ENCODE measurements at places on chromosomes 4 and X.

DNA sequence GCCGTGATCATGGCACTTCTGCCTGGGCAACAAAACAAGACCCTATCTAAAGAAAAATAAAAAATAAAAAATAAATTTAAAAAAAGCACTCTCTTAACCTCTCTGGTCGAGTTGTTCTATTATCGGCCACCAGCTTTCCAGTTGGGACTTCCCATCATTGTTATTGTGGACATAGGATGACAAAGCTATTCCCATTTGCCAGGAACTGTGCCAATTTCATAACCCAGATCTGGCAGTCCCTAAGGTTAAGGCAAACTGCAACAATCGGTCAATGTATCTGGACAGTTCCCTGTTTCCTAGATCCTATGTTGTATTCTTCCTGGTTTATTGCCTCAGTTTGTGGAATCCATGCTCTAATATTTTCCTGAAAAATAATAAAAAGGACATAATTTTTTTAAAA lies 17.8 kb upstream of the ANXA5 start:
- no peak for DNase-seq

- no peak for DNase-seq
Observed at GRCh38 chr4:76156635-76157034, 8.4 kb upstream of the NUP54 start.

- DNase-seq: no peak
Observed at GRCh38 chrX:154797006-154797405, 8.3 kb downstream of the MPP1 start.

DNA sequence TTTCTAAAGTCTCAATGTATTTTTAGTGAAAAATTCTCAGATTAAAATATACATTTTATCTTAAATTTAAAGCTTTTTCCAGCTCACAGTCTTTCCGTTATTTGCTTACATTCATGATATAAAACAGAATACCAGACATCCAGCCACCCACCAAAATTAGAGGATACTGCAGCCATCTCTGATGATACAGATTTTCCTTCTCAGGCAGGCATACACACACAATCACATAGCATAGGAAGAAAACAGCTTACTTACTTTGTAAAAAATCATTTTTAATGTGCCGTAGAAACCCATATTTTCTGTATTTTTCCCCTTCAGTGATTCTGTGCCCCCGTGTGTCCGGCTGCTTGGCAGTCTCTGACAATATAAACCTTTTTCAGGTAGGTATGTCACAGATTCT lies 183.7 kb downstream of the FBXW7 start:
- no peak for DNase-seq

DNA sequence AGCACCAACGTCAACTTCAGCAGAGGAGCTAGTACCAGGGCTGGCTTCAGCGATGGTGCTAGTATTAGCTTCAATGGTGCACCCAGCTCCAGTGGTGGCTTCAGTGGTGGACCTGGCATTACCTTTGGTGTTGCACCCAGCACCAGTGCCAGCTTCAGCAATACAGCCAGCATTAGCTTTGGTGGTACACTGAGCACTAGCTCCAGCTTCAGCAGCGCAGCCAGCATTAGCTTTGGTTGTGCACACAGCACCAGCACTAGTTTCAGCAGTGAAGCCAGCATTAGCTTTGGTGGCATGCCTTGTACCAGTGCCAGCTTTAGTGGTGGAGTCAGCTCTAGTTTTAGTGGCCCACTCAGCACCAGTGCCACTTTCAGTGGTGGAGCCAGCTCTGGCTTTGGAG lies 8.3 kb downstream of the TRO start:
- DNase-seq: no peak

- DNase-seq: no peak
Observed at GRCh38 chrX:42978655-42979379, 200.9 kb upstream of the PPP1R2C start.

GRCh38 chr4:24722026-24722568 lies 73.3 kb upstream of the SOD3 start:
- DNase-seq: no peak

GRCh38 chr4:116636917-116637316 lies 448.5 kb downstream of the TRAM1L1 start:
- no peak for DNase-seq

DNA sequence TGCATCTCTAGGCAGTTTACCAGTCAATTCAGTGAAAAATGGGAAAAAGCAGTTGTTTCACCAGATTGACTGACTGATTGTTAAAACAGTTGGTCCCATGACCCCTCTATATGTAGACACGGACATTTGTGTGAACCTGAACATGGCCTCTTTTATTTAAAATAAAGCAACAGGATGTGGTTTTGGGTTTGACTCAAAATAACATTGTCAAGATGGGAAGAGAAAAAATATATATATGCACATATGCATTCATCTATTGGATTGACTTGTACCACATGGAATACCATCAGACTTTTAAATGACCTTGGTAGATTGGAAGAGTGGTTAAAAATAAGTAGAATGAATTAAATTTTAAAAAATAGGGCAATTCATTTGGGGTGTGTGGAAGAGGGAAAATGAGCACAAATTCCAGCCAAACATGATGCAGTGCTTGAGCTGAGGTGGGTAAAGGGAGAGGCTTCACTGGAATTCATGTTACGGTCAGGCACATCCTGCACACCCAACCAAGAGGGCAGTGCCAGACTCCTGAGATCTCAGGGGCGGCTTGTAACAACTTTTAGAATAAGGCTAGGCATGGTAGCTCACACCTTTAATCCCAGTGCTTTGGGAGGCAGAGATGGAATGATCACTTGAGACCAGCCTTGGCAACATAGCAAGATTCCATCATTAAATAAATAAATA lies 560.7 kb upstream of the TENM3 start:
- no peak for DNase-seq

- DNase-seq: no peak
Observed at GRCh38 chrX:29275928-29276327, 688.7 kb downstream of the IL1RAPL1 start.

DNA sequence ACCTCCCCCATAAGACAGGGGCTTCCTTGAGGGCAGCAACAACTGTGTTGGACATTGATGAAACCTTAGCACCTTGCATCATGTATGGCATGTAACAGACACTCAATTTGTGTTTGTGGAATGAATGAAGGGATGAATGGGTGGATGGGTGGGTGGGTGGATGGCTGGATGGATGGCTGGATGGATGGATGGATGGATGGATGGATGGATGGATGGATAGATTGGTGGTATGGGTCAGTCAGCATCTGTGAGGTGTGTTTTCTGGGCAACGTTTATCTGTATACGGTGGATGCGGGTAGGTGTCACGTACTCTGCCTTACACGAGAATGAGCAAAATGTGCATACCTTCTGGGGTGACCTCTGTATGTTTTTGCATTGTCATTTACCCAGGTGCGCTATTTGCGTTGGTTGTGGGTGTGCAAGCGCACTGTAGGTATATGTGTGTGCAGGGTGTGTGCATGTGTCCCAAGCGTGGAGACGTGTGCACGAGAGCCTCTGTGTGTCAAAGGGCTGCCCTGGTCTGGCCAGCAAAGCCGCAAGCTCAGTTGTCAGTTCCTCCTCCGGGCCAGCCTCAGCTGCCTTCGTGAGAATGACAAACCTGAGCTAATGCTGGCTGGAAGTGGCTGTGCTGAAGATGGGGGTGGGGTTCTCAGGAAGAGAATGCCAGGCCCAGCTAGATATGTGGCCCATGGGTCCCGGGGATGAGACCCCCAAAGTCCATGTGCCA lies 26.5 kb downstream of the ELF4 start:
- DNase-seq: no peak

DNA sequence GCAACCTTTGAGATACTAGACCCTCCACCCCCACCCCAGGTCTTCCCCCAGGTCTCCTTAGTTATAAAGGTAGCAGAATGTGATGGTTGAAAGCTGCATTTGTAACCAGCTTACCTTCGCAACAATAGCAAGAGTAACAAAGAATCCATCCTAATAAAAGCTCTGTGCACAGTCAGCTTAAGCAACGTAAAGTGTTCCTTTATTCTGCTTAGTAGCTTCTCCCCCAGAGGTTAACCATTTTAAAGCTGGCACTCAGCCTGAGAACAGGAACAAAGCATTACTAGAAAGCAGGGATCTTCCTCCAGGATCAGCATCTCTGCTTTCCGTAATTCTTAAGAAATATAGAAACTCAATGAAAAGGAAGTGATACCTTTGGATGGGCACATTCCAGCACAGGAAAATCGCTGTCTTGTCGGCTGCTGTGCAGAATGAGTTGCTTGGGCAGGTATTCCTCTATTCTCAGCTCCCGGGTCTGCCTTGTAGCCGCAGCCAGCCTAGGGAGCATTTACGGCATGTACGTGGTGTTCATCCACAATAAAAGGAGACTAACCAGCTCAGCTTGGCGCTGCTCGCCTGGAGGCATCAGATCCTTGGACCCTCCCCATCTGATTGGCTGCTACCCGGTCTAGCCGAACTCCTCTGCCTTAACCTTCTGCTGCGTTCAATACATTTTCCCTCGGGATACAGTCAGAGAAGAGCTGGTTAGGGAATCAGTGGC lies 113.0 kb upstream of the TLR3 start:
- no peak for DNase-seq

DNA sequence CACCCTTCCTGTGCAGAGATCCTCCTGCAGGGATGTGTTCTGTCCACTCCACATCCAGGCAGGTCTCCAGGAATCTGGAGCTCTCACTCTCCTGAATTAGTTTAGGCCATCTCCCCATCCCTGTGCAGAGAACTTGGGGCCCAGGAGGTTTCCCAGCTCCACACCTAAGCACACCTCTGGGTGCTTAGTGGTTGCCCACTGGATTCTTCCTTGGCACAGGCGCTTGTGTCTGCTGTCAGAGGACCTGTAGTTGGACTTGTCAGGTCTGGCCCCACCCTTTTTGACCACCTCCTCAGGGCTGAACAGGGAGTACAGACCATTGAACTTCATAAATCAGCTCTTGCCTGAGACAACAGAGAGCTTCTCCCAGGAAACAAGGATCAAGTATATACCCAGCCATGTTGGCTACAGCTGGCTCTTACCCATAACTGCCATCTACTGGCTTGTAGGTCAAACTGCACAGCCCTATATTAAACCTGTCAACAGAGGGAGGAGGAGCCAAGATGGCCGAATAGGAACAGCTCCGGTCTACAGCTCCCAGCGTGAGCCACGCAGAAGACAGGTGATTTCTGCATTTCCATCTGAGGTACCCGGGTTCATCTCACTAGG lies 275.5 kb downstream of the PPARGC1A start:
- no peak for DNase-seq

DNA sequence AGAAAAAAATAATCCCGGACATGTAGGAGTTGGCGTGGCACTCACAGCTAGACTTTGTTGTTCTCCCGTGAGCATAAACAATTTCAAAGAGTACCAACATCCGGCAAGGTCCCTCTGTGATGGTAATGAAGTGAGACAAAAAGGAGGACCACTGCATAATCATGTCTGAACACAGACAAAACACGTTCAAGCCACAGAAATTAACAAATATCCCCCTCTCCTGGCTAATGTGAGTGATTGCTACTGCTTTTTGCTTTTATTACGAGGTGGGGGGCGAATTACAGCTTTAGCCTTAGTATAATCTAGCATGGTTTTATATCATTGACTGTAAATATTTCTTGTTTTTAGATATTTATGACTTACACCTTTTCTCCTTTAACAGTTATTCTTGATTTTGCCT lies 118.5 kb downstream of the PLS3 start:
- peak; percentile 45 for DNase-seq

GRCh38 chrX:30027636-30028035 lies 187.7 kb upstream of the MAGEB2 start:
- no peak for DNase-seq

- DNase-seq: no peak
Observed at GRCh38 chr4:52421811-52422213, 237.3 kb downstream of the USP46 start.

GRCh38 chrX:154019633-154020528 lies at the start of gene IRAK1:
TSS of gene IRAK1 (minus strand) at chrX:154019902. CDS start at chrX:154019812, 90 bp downstream.
- no peak for DNase-seq

DNA sequence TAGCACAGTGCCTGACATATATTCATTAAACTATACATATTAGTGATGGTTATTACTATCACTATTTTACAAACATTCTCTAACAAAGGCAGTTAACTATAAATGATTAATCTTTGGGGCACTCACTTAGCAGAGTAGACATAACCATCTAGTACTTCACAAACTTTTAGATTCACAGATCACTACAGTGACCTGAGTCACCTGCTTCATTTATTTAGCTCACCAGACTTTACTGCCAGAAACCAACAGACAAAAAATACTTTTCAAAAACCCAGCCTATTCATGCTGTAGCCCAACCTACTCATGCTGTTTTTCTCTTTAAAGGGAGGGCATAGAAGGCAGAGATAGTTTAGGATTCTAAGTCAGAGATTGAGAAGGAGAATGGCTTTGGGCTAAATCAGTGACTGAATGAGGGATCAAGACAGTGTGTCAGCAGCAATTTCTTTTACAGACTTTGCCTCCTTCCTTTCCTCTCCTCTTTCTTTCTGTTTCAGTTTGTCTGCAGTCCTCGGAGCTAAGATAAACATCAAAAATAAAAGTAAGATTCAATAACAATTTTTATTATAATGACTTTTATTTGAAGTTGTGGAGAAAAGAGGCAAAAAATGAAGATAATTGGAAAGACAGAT lies 34.7 kb upstream of the PDE5A start:
- DNase-seq: no peak

GRCh38 chr4:128776794-128777216 lies 32.7 kb upstream of the JADE1 start:
- no peak for DNase-seq

DNA sequence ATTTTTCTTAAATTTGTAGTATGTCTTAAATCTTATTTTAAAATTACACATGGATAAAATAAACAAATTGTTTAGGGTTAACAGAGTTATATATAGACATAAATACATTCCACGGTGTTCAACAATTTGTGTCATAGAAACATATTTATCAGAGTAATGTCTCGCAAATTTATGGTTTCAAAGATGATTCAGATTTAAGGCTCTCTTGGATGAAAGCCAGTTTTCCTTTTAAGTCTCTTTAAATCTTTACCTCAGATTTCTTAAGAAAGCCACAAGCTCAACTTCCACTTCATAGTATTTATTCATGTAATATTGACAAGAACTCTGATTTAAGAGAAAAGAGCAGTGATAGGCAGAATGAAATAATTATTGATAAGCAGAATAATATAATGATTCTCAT lies 1254.8 kb upstream of the ADGRL3 start:
- DNase-seq: no peak

- DNase-seq: no peak
Observed at GRCh38 chrX:10926891-10927290, 184.2 kb upstream of the HCCS start.

- no peak for DNase-seq
Observed at GRCh38 chr4:37882665-37883296, 8.1 kb upstream of the TBC1D1 start.

Data from NCI-H2081 treated with DMSO at 0.1 percent for 48 hours (cell line).